ENCODE measurements at places on chromosomes 12 and 14. TPM values are rescaled to one million over a fixed set of nuclear protein-coding genes. Genes with fewer than 3 reads are reported as not detected.

Gene KTN1
- total RNA-seq: 68.4 TPM

Gene ZNF410
- total RNA-seq: 74.3 TPM

DNA sequence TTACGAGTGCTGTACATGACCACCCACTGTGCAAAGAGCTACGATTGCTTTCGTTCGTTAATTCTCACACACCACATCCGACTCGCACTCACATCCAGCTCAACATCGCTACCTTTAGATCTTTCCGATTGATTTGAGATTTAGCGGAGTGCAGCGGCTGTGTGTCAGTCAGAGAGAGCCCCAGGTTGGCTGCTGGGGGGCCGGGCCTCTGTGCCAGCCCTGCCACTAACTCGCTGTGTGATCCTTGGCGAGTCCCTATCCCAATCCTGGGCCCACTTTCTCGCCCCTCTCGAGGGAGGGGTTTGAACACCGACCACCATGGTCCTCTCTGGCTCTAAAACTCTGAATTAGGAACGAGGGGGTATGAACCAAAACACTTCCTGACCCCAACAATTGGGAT, 8.6 kb downstream of the DLK1 start:
- DNase-seq: no peak
- no peaks in the 10 kb centered on the region for H3K27me3 ChIP-seq
- H3K4me3 ChIP-seq: no peak overlapping the region
- no peaks in the 10 kb centered on the region for H3K36me3 ChIP-seq
- no peaks in the 10 kb centered on the region for H3K4me1 ChIP-seq
- H3K27ac ChIP-seq: no peak overlapping the region

- DNase-seq: peak; percentile 38
- H3K27me3 ChIP-seq: peaks cover 30% of the 10 kb centered on the region
- H3K4me1 ChIP-seq: peaks cover 19% of the 10 kb centered on the region
- H3K4me3 ChIP-seq: peak within 1 kb of the TSS; percentile 22
- H3K27ac ChIP-seq: no peak within 1 kb of the TSS
These were observed at the start of gene CLEC14A for GRCh38 chr14:38255673-38256532. Gene CLEC14A, minus strand, starts transcription at chr14:38256093. Its CDS starts 71 bp downstream, at chr14:38256022.

DNA sequence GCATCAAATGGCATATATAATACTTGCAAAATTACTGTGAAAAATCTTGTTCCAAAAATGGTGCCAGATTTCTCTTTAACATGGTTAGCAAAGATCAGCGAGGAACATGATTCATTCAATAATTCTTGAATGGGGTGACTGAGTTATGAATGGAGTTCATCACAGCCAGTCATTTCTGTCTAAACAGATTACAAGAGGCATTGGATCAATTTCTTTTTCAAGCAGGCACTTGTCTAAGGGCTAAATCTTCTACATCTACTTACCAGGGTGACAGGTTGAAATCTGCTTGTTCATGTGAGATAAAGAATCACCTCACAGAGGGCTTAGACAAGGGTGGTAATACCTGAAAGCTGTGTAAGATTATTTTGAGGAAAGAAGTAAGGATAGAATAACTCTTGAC, 247.7 kb downstream of the ATP23 start:
- no peaks in the 10 kb centered on the region for H3K27me3 ChIP-seq
- no peaks in the 10 kb centered on the region for H3K4me1 ChIP-seq
- no peak overlapping the region for H3K27ac ChIP-seq

DNA sequence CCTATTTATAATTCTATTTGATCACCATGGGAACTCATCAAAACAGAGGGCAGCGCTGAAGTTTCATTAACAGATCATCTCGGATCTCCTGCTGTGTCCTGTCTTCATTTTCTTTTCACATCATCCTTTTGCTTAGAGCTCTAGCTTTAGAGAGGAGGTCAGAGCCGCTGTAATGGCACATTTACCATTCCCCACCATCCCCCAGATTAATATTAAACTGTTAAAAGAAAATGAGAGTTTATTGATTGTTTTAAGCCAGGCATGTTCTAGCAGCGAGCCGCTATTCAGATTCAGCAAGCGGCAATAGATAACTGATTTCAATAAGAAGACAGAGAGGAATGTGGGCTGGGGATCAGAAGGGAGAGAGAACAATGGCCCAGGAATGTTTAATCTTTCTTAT, 308.8 kb downstream of the EGLN3 start:
- no peak for DNase-seq
- no peak overlapping the region for H3K27ac ChIP-seq
- H3K4me1 ChIP-seq: no peaks in the 10 kb centered on the region
- H3K27me3 ChIP-seq: no peaks in the 10 kb centered on the region
- H3K4me3 ChIP-seq: no peak overlapping the region

- no peaks in the 10 kb centered on the region for H3K27me3 ChIP-seq
- H3K4me1 ChIP-seq: no peaks in the 10 kb centered on the region
- no peak overlapping the region for H3K27ac ChIP-seq
These were observed 9.8 kb downstream of the TMTC2 start for GRCh38 chr12:82696543-82696942.

GRCh38 chr12:6069437-6070093, 54.9 kb downstream of the VWF start:
- no peak overlapping the region for H3K4me3 ChIP-seq
- H3K4me1 ChIP-seq: peaks cover 9% of the 10 kb centered on the region
- no peaks in the 10 kb centered on the region for H3K27me3 ChIP-seq

DNA sequence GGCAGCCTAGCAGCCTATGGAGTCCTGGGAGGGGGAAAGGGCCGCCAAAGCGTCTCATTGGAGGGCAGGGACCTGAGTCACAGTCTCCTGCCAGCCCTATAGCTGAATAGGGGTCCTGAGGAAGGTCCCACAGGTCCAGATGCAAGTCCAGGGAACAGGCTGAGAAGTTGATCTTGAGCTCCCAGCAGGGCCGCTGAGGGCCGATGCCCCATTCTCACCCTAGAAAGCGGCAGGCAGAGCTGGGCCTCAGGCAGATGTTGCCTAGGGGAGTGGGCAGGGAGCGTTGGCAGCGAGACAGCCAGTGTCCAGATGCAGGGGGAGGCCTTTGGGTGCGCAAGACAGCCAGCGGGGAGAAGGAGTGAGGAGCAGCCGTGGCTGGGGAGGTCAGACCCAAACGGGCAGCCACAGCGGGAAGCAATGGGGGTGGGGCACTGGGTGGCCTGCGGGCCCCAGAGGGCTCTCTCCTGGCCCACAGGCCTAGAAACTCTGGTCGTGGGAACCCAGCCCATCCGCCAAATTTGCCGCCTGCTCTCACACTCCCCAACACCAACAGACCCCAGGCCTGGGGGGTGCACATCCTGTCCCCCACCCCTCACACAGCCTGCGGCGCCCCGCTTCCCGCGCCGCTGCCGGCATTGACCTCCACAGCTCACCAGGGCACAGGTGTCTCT, 1.1 kb downstream of the HDAC7 start:
- H3K4me3 ChIP-seq: peak overlapping the region; percentile 89
- H3K36me3 ChIP-seq: peaks cover 2% of the 10 kb centered on the region
- peaks cover 81% of the 10 kb centered on the region for H3K4me1 ChIP-seq

Gene AVPR1A
- total RNA-seq: not detected

Gene OR10AD1
- not detected for total RNA-seq

Gene KRT77
- 0.11 TPM for total RNA-seq

- H3K27me3 ChIP-seq: no peaks in the 10 kb centered on the region
- H3K27ac ChIP-seq: peak overlapping the region; percentile 99
- peak overlapping the region; percentile 86 for H3K4me3 ChIP-seq
- peaks cover 48% of the 10 kb centered on the region for H3K36me3 ChIP-seq
- DNase-seq: peak; percentile 68
- H3K4me1 ChIP-seq: peaks cover 29% of the 10 kb centered on the region
These were observed 896 bp downstream of the EIF5 start for GRCh38 chr14:103334644-103335622.

Gene PPM1H
- not detected for total RNA-seq

Data from CD4-positive, alpha-beta T cell (primary cell).